ENCODE measurements at places on chromosomes 2 and 18. TPM values are rescaled to one million over a fixed set of nuclear protein-coding genes. Genes with fewer than 3 reads are reported as not detected.

GRCh38 chr2:220046507-220046906 lies 419.1 kb downstream of the SLC4A3 start:
- no peak for DNase-seq

MC5R gene
- 0.24 TPM for polyA plus RNA-seq

GRCh38 chr2:144524118-144525009 lies 4.4 kb upstream of the ZEB2 start:
- no peak for DNase-seq

- no peak for DNase-seq
These were observed 27.0 kb downstream of the MRPL33 start for GRCh38 chr2:27798486-27798885.

DNA sequence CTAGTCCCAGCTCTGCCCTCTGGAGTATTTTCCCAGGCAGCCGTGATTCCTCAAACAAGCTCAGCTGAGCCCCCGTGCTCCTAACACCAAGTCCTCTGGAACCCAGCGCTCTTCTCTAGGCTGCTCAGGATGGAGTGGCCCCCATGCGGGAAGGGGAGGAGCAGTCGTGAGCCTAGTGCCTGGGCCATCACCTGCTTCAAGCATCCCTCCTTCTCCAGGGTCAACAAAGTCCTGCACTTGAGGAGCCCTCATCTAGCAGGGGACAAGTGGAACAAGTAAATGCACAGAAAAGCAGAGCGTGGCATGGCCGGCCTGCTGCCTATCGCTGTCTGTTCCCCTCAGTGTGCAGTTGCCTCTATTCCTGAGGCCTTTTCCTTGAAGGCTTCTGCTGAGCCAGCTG lies 168.6 kb downstream of the INHBB start:
- no peak for DNase-seq

DNA sequence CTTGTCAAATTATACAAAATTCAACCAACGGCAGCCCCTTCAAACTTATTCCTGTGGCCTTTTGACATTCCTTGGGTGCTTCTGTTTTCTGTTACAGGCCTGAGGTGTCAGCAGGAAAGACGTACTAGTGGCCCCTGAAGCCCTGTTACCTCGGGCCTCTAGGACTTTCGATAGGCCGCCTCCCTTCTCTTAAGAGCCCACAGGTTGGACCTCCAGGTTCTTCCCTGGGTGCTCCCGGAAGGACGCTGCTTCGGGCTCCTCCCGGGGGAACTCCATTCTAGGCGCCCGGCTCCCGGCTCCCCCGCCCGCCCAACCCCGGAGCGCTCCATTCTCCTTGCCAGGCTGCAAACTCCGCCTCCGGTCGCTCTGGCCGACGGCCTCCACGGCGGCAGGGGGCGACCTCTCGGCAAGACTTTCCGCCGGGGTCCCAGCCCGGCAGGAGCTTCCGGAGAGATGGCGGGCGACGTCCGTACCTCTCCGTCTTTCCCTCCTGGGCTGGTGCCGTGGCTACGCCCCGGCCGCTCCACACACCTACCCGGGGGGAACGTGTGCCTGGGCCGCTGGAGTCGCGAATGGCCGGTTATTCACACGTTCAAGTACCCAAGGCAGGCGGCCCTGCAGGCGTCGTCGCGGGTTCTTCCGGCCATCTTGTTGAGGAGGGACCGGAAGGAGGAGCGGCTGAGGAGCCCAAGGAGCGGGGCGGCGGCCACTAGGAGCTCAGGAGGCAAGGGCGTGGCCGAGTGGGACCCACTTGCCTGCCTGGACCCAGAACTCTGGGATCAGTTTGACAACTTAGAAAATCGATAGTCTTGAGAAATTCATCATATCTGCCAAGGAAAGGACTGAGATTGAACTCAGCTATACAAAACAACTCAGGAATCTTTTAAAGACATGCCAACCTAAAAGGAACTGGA lies 27.5 kb downstream of the BOLA3 start:
- DNase-seq = peak; percentile 52

TNFAIP6 gene
- 2.7 TPM for polyA plus RNA-seq

DNA sequence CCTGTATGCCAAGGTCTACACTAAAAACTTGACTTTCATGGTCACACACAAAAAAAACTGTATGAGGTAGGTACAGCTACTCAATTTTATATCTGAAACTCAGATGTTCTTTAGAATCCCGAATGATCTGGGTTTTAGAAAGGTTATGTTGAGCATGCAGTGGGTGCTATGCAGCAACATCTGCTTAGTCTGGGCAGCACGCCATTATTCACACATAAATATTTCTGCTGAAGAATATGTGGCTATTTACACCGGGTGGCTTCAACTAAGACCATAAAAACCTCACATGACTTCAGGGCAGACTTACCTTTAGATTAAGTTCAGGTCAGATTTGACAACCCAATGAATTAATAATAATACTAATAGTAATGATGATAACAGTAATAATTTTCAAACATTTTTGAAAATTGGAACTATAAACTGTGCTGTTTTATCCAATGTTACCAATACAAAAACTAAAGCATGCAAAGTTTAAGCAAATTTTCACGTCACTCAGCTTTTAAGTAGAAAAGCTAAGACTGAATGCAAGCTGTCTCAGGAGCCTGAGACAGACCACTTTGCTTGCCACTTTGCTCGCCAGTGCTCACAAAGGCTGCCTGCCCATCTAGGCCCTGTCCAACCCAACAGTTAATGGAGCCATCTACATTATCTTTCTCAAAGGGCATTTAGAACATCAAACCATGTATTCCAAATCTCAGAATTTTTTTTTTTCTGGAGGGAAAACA lies 292.0 kb downstream of the CNTNAP5 start:
- DNase-seq = no peak

- no peak for DNase-seq
These were observed 52.3 kb upstream of the SCG2 start for GRCh38 chr2:223654384-223654915.

TACR1 gene
- 1.6 TPM for polyA plus RNA-seq

GRCh38 chr18:64179556-64180080 lies 30.7 kb upstream of the LINC00305 start:
- no peak for DNase-seq

DNA sequence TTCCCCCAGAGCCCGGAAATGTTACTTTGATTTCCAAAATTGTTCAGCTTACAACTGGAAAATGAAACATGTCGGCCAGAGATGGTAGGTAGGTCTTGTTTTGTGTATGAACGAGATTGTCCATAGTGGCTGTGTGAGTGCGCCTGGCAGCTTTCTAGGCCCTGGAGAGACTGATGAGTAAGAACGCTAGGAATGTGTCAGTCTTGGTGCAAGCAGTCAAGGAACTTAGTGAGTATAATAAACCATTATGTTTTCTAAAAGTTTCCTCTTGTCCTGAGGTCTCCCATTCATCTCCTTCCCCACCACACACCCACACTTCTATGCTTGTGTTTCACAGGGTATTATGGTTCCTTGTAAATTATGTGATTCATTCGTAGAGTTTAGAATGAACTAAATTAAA lies 234.2 kb downstream of the CDH2 start:
- no peak for DNase-seq

FAM237A gene
- polyA plus RNA-seq = not detected

KIF1A gene
- polyA plus RNA-seq = 11.6 TPM

DNA sequence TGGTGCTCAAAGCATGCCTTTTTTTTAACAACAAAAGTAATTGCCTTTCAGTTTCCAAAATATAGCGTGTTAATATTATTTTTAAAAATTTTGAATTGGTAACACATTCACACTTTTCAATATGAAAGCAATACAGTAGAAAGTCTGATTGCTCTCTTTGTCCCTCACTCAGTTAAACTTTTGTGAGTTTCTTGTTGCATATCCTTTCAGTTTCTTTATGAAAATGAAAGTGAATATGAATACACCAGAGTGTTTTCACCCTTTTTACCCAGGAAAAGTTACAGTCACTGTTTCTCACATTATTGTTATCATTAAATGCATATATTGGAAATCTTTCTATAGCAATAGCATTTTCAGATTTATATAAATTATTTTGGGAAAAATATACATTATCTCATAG lies 377.4 kb upstream of the CRIM1 start:
- no peak for DNase-seq

DNA sequence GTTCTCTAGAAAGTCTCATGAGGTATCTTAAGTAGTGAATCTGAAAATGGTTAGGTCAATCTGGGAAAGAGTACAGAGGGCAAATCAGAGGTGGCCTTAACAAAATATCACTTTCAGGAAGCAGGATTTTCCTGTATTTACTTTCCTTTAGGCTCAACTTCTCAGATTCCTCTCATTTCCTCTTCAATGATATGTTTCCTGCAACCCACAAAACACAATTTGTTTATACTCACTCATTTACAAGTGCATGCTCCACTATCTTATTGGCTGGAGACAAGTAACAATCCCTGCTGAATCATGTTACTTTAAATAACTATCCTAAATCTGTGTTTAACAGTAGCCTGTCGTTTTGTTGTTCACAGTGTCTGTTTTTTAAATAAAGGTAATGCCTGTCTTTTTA lies 228.1 kb downstream of the DSC3 start:
- DNase-seq = no peak

Measured in left renal pelvis (tissue), 4 donors.